ENCODE measurements at places on chromosomes 12 and 14. TPM values are rescaled to one million over a fixed set of nuclear protein-coding genes. Genes with fewer than 3 reads are reported as not detected.

- DNase-seq: no peak
These were observed 444.6 kb downstream of the RAD51B start for GRCh38 chr14:68264260-68264569.

DNA sequence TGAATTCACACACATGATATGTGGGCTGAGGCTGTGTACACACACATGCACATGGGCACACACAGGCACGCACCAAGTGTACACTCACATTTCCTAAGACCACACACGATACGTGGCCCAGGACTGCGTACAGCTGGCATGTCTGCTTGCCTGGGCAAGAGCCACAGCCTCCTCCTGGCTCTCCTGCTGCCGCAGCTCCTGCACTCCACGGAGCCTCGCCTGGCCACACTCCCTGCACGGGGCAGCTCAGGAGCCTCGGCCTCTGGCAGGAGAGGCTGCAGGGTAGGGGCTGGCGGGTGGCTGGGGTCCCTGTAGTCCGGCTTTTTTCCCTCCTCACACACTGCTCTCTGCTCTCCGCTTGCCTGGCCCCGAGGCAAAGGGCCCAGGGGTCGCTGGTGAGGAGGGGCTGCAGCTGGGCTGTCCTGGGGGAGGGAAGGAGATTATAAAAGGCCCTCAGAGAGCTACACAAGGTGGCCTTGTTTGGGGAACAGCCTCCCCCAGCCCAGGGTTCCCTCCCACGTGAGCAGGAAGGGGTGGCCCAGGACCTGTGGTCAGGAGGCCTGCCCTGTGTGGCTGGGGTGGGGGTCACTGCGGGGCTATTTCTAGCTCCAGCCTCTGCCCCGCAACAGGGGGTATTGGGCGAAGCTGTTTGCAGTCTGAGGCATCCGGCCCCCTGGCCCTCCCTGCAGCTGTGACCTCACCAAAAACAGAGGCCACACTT, 89.0 kb upstream of the SFSWAP start:
- DNase-seq: no peak

DNA sequence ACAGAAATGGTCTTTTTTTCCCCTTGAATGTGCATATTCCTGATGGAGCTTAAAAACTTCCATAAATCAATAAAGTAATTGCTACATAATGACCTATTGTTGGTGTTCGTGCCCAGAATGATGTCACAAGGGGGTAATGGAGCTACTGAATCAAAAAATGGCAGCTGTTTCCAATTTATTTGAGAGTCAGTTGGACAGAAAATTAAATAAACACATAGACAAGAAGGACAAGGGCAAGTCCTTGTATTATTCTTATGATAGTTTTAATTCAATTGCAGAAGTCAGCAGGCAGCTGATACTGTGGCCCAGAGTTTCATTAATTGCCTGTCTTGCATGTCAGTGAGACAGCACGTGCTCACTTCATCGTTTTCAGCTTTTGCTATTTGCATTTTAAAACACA, 473.5 kb downstream of the ETNK1 start:
- no peak for DNase-seq

IL23A gene
- total RNA-seq: not detected

DNA sequence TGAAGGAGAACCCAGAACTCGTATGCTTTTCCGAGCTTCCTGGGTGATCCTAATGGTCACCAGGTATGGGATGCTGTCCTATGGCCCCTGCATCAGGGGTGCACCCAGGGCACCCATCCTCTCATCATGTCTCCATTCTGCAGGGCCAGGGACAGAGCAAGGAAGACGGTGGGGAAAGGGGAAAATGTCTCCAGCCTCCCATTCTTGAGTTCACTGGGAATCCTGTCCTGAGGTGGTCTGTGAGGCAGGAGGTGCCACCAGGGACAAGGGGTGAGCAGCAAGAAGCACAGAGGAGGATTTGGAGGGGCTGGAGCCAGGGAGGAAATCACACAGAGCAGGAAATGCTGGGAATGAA, 14.9 kb upstream of the SLC6A12 start:
- DNase-seq: no peak

DNA sequence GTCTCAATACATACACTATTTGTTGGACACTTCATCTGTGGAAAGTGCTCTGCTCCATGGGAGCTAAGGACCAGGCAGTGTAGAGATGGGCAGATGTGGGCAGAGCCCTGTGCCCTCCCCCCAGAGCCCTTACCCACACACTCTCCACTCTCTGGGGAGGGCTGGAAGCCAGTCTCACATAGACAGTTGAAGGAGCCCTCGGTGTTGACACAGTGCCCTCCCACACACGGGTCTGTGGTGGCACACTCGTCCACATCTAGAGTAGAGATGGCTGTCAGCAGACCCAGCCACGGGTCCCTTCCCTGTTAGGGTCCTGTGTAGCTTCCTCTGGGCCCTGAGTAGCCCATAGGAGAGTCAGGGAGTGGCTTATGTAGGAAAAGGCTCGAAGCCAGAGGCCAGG, 14.3 kb downstream of the ISCA2 start:
- DNase-seq: no peak

GRCh38 chr12:21169878-21170472, 39.0 kb downstream of the SLCO1B1 start:
- DNase-seq: no peak

GRCh38 chr14:90836692-90837063, 20.4 kb upstream of the TTC7B start:
- DNase-seq: no peak

TMEM117 gene
- 6.3 TPM for total RNA-seq

KRT3 gene
- not detected for total RNA-seq

DNA sequence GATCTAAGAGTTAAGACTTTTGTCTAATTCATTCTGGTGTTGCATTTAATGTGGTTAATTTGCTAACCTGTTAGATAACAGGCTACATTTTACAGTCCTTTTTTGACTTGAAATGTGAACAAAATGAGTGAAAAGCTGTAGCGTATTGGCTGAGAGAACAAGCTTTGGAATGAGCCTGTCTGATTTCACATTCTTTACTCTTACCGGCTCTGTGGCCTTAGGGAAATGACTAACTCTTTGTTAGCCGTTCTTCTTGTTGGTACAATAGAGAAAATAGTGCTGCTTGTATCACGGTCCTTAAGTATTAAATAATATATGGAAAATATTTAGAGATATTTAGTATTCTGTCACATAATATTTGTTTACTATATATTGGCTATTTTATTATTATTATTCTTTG, 1.9 kb downstream of the MNAT1 start:
- no peak for DNase-seq

CD4 gene
- 5.7 TPM for total RNA-seq

GRCh38 chr12:19978193-19978592, 390.1 kb upstream of the PDE3A start:
- no peak for DNase-seq

- DNase-seq: no peak
These were observed 29.2 kb downstream of the ATF7 start for GRCh38 chr12:53596920-53597363.

SFSWAP gene
- 15.1 TPM for total RNA-seq

Measured in heart right ventricle (tissue), 16 donors.